Progenitor cell of endocrine pancreas (in vitro differentiated cells): ENCODE measurements at places on chromosomes 1 and 21. TPM values are rescaled to one million over a fixed set of nuclear protein-coding genes. Genes with fewer than 3 reads are reported as not detected.

PRKAA2 gene
- total RNA-seq, result 8.6 and 8.9 TPM in 2 replicates

AGMAT gene
- total RNA-seq, result 3.1 and 4.0 TPM in 2 replicates

JAK1 gene
- 30.2 and 32.5 TPM in 2 replicates for total RNA-seq

PCSK9 gene
- total RNA-seq, result 18.7 and 19.5 TPM in 2 replicates

COL18A1 gene
- 271 TPM in 2 replicates for total RNA-seq

LCK gene
- 0.77 and 1.2 TPM in 2 replicates for total RNA-seq

GPATCH2 gene
- total RNA-seq, result 28.0 and 31.4 TPM in 2 replicates

JAM2 gene
- 2.2 and 2.4 TPM in 2 replicates for total RNA-seq

CFHR3 gene
- total RNA-seq, result 0.31 and 0.55 TPM in 2 replicates

EPHA10 gene
- total RNA-seq, result 5.1 and 6.2 TPM in 2 replicates

KCNE2 gene
- total RNA-seq, result 0.55 and 0.58 TPM in 2 replicates

ADAM30 gene
- not detected in 2 replicates for total RNA-seq

HRNR gene
- not detected in 2 replicates for total RNA-seq

CFAP141 gene
- total RNA-seq, result not detected in 2 replicates

PEX19 gene
- total RNA-seq, result 73.8 and 74.8 TPM in 2 replicates
